Stomach (tissue), 19 donors: ENCODE measurements at places on chromosomes 2 and 18. TPM values are rescaled to one million over a fixed set of nuclear protein-coding genes. Genes with fewer than 3 reads are reported as not detected.

DNA sequence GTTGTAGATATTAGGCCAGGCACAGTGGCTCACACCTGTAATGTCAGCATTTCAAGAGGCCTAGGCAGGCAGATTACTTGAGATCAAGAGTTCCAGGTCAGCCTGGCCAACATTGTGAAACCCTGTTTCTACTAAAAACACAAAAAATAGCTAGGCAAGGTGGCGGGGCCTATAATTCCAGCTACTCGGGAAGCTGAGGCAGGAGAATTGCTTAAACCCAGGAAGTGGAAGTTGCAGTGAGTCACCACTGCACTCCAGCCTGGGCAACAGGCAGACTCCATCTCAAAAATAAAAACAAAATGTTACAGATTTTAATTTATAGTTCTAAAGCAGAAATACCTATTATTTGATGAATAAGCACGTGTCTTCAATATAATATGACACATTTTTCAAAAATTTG, 65.6 kb upstream of the UBXN4 start:
- H3K36me3 ChIP-seq = peaks cover 8% of the 10 kb centered on the region
- DNase-seq = no peak
- no peak overlapping the region for H3K27ac ChIP-seq
- no peak overlapping the region for H3K4me3 ChIP-seq
- no peaks in the 10 kb centered on the region for H3K4me1 ChIP-seq

DNA sequence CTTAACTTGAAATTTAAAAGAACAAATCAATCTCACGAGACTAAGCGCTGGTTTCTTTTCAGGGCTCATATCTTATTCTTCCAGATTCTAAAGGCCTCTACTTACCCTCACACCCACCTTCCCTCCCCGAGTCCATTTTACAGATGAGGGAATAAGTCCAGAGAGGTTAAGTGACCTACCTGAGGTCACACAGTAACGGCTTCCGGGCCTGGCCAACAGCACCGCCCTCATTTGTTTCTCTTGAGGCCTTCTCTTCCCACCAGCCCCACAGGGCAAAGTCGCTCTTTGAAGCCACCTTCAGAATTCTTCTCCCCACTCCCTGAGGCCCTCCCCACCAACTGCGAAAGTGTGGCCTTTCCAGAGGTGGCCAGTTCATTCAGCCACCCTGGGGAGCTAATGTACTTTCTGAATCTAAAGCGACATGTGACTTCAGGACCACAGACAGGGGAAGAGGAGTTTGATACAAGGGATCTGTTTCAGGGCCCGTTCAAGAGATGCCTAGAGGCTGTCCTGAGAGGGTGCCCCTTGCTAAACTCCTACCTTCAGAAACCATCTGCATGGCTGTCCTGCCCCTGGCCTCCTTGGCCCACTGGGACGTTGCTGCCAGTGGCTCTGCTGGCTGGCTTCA, 275.3 kb downstream of the HAUS1 start:
- H3K4me3 ChIP-seq = no peak overlapping the region
- no peaks in the 10 kb centered on the region for H3K27me3 ChIP-seq
- H3K27ac ChIP-seq = no peak overlapping the region
- no peaks in the 10 kb centered on the region for H3K36me3 ChIP-seq
- no peaks in the 10 kb centered on the region for H3K4me1 ChIP-seq

DNA sequence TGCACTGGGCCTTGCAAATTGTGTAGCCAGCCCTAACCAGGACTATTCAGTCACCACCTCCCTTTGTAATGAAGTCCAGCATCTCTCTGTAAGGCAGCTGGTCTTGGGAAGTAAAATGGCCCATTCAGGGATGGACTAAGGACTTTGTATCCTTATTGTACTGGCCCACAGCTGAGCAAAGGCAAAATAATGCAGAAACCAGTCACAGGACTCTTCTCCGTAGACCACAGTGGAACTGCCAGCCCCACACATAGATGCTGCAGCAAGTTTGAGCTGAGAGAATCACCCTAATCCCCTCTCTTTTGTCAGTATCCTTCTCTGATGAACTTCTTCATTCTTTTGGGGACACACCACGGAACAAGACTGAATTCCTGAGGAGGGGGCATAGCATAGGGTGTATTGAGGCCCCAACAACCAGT, 73.6 kb upstream of the RTN4 start:
- DNase-seq = no peak
- H3K27ac ChIP-seq = no peak overlapping the region
- no peaks in the 10 kb centered on the region for H3K36me3 ChIP-seq
- H3K27me3 ChIP-seq = no peaks in the 10 kb centered on the region
- no peak overlapping the region for H3K4me3 ChIP-seq

DNA sequence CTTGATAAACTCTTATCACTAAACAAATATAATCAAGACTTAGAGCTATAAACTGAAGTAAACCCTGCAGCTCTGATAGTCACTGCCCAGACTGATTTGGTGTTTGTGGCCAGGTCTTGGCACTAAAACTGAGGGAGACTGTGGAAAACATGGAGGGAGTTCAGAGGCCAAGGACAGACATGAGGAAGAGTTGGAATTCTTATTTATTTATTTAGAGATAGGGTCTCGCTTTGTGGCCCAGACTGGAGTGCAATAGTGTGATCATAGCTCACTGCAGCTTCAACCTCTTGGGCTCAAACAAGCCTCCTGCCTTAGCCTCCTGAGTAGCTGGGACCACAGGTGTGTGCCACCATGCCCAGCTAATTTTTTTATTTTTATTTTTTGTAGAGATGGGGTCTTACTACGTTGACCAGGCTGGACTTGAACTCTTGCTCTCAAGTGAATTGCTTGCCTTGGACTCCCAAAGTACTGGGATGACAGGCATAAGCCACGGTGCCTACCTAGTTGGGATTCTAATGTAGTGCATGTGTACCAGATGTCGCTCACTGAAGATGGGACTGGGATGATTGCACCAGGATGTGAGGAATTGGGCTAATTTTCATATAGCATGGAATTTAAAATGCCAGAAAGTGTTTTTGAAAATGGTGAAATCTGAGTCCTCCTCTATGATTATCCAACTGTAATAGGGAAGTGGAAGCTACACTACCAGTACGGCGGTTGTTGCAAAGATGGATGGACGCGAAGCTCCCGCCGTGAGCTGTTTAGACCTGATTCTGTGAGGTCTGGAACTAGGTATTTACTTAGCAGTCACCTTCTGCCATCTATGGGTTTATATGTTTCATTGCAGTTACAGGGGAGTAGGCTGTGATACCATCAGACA, 52.7 kb upstream of the CTLA4 start:
- H3K4me3 ChIP-seq = no peak overlapping the region
- peak; percentile 89 for DNase-seq
- H3K4me1 ChIP-seq = peaks cover 19% of the 10 kb centered on the region
- H3K27me3 ChIP-seq = no peaks in the 10 kb centered on the region

RNF144A gene
- total RNA-seq = 18.2 TPM
